CD4-positive, alpha-beta T cell treated with Interleukin-15 for 4 hours (primary cell): ENCODE measurements at places on chromosomes 3 and 15.
A peak's percentile ranks its signal among the peaks of the same experiment; 100 is the strongest.

DNA sequence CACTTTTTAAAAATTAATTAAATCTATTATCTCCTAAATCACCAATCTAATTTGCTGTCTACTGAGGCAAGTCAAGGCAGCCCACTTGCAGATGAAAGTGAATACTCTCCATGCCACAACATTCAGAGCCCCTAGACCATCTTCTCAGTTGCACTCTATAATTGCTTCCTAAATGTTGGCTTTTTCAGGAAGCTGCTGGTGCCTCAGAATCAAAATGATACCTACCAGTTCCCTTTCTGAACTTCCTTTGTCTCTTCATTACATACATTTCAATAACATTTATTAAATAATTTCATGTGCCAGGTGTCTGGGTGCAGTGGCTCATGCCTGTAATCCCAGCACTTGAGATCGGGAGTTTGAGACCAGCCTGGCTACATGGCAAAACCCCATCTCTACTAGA is 124.1 kb downstream of the SERPINI1 start:
- no peak for DNase-seq

DNA sequence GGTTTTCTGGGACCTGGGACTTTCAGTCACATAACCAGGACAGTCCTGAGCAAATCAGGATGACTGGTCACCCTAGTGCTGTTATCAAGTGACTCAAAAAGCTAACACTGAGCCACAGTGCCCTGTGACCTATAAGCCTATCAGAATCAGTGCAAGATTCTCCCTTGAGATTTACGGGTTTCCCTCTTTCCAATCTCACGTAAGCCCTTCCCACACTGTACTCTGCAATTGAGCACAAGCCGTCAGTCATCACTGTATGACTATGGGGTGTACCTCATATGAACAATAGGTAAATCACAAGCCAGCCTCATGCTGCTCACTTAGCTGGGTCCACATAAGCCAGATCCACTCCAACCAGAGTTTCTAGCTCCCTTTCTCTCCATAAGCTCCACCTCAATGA is 21.0 kb upstream of the CLDN18 start:
- DNase-seq, result no peak

DNA sequence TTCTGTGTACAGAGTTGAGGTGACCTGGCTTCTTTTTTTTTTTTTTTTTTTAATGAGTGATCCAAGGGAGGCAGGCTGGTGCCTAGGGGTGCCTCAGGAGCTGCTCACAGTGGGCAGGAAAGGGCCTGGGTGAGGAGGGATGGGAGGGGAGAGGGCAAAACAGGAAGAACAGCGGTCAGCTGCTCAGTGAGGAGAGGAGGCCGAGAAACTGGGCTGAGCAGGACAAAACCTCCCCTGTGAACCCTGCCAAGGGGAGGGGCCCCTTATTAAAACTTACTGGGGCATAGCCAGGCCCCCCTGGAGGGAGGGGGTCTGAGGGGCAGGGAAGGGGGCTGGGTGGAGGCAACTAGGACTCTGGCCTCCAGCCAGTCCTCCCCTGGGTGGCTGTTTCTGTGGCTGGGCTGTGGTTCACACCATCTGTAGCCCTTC is 3.5 kb downstream of the PLEKHO2 start:
- no peak for DNase-seq

DNA sequence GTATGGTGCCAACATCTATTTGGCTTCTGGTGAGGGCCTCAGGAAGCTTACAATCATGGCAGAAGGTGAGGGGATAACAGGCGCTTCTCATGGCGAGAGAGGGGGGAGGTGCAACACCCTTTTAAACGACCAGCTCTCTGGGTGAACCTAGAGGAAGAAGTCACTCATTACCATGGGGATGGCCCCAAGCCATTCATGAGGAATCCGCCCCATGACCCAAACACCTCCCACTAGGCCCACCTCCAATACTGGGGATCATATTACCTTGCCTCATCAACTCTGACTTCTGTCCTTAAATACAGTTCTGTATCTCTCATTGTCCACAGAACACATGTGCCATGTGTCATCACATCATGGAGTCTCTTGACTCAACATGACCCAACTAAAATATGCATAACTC is 37.5 kb upstream of the CLRN1 start:
- DNase-seq, result no peak

DNA sequence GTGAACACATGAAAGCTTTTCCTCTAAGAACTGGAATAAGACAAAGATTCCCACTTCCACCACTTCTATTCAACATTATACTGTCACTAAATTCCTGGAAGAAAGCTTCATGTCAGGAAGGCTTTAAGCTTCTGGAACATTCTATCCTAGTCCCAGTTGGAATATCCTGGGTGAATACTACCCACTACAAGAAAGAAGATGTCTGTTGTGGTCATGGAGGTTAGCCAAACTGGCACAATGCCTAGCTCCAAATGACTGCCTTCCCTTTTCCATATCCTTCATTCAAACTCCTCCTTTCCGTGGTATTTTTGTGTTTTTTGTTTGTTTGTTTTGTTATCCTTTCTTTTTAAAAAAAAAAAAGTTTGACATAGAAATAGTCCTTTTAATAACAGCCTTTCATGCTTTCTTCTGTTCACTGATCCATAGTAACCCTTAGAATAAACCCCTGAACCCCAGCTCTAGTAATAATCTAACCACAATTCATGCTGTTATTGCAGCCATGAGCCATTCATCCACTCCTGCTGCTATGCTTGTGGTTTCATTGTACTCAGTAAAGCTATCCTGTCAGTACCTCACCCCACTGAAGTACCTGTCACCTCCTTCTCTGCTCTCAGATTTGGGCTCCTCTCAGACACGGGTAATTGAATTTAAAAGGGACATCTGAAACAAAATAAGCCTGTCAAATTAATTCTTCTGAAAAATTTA is 447.5 kb downstream of the IGSF11 start:
- no peak for DNase-seq

- DNase-seq, result no peak
Observed at GRCh38 chr3:69254351-69254750, 131.5 kb downstream of the FRMD4B start.

GRCh38 chr15:68277131-68277602 is 378 bp upstream of the FEM1B start:
- DNase-seq, result no peak

GRCh38 chr3:40299721-40300335 is 9.7 kb upstream of the EIF1B start:
- peak; percentile 4 for DNase-seq

DNA sequence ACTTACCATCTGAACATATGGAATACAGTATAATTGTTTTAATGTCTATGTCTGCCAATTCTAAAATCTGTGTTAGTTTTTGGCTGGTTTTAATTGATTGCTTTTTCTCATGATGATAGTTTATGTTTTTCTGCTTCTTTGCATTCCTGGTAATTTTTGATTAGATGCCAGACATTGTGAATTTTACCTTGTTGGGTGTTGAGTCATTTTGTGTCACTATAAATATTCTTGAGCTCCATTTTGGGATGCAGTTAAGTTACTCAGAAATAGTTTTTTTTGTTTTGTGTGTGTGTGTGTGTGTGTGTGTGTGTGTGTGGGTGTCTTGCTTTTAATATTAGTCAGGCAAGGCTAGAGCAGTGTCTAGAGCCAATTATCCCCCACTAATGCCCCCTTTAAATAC is 818.8 kb upstream of the NR2F2 start:
- no peak for DNase-seq

DNA sequence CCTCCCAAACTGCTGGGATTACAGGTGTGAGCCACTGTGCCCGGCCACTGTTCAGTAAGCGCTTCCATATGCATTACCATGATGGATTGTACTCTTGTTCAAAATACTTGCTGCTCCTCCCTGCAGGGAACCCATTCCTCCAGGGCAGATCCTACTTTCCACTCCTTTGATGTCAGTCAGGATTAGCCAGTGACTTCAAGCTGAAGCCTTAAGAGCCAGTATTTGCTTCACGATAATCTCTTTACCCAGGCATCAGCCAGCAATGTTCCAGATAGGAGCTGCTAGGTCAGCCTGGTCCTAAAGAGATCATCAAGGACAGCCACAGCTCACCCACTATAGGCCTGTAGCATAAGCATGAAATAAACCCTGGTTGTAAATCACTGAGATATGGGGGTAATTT is 96.5 kb upstream of the UBE2E2 start:
- DNase-seq, result no peak

DNA sequence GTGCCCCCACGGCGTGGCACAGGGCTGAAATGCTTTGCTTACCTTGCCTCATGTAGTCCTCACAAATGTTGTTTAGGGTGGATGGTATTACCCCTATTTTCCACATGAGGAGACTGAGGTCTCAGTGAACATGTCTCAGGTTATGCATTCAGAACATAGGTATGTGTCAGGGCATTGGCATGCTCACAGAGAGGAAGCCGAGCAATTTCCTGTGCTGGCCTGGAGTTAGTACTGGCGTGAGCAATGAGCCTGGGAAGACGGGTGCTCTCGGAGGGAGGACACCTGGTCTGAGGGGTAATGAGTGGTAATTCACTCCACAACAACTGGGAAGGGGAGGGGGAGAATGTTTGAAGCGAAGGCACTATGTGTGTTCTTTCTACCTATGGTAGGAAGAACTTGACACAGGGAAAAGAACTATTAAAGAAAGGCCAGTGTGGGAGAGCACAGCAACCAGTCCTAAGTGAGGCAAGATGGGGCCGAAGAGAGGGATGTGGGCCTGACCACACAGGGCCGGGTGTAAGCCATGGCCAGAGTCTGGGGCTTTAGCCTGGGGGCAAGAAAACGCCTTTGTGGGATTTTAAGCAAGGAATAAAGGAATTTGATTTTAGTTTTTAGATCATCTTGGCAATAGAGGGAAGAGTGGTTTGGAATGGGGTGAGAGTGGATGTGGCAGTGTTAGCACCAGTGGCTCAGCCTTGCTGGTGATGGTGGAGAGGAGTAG is 4.9 kb upstream of the FAM131A start:
- DNase-seq, result no peak

DNA sequence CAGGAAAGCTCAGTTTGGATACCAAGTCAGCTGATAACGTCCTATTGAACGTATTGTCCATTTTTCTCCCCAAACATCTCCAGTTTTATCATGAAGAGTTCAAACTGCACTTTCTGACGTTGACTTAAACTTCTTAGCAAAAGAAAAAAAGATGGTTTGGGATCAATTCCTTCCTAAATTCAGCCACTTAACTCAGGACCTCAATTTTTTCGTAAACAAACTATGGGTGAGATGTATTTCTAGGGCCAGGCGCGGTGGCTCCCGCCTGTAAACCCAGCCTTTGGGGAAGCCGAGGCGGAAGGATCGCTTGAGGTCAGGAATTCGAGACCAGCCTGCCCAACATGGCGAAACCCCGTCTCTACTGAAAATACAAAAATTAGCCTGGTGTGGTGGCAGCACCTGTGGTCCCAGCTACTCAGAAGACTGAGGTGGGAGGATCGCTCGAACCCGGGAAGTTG is 464 bp upstream of the MRPS25 start:
- no peak for DNase-seq

GRCh38 chr3:147216143-147216673 is 190.1 kb downstream of the ZIC4 start:
- no peak for DNase-seq

GRCh38 chr3:37981348-37981664 is 9.3 kb upstream of the VILL start:
- no peak for DNase-seq

DNA sequence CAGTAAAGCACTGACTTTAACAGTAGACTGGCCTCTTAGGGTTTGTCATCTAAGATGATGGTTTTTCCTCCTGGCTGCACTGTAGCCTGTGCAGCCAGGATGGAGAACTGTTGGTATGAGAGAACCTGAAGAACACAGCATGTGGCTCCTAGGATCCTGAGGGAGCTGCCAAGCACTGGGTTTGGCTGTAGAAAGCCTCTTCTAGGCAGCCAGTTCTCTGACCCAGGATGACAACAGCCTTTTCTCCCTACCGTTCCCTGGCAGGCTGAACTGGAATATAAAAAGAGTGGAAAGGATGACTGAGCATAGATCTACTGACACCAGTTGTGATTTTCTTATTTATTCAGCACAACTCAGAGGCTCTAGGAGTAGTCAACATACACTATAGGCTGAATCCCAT is 34.3 kb upstream of the MANF start:
- DNase-seq, result no peak

DNA sequence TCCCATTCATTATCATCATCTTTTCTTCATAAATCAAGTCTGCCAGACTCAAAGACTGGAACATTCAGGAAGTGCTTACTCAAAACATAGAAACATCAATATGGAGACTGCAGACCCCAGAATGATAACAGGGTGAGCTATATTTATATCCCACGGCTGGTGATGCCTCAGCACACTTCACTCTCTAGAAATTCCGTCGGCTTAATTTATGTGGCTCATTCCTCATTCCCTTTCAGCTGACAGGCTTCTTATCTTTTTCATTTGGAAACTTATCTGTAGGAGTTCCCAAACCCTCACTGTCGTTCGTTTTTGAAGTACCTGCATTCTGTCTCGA is 45.5 kb downstream of the RFTN1 start:
- no peak for DNase-seq
